Upper lobe of right lung (tissue), 1 donor: ENCODE measurements at places on chromosomes 7 and 10. TPM values are rescaled to one million over a fixed set of nuclear protein-coding genes. Genes with fewer than 3 reads are reported as not detected.

- no peaks in the 10 kb centered on the region for H3K4me1 ChIP-seq
- no peaks in the 10 kb centered on the region for H3K27me3 ChIP-seq
- no peak for DNase-seq
- no peaks in the 10 kb centered on the region for H3K36me3 ChIP-seq
These were observed 4.0 kb downstream of the RADIL start for GRCh38 chr7:4879396-4880081.

- no peaks in the 10 kb centered on the region for H3K4me1 ChIP-seq
- H3K27me3 ChIP-seq: no peaks in the 10 kb centered on the region
- H3K4me3 ChIP-seq: no peak overlapping the region
- peak; percentile 72 for DNase-seq
These were observed 129.3 kb downstream of the PKD1L1 start for GRCh38 chr7:47818796-47819606.

- peaks cover 1% of the 10 kb centered on the region for H3K27me3 ChIP-seq
- no peaks in the 10 kb centered on the region for H3K36me3 ChIP-seq
- DNase-seq: no peak
- peak overlapping the region; percentile 11 for H3K27ac ChIP-seq
- H3K4me3 ChIP-seq: peak overlapping the region; percentile 72
- peaks cover 10% of the 10 kb centered on the region for H3K4me1 ChIP-seq
These were observed 20.5 kb upstream of the CFAP46 start for GRCh38 chr10:132962623-132963429.

- no peaks in the 10 kb centered on the region for H3K36me3 ChIP-seq
- H3K4me1 ChIP-seq: peaks cover 3% of the 10 kb centered on the region
- H3K27me3 ChIP-seq: no peaks in the 10 kb centered on the region
These were observed 32.8 kb downstream of the INPP5F start for GRCh38 chr10:119758448-119759195.

- H3K27me3 ChIP-seq: no peaks in the 10 kb centered on the region
- no peak for DNase-seq
- no peak overlapping the region for H3K27ac ChIP-seq
- no peak overlapping the region for H3K4me3 ChIP-seq
These were observed 147.6 kb upstream of the C7orf33 start for GRCh38 chr7:148442933-148443332.

DNA sequence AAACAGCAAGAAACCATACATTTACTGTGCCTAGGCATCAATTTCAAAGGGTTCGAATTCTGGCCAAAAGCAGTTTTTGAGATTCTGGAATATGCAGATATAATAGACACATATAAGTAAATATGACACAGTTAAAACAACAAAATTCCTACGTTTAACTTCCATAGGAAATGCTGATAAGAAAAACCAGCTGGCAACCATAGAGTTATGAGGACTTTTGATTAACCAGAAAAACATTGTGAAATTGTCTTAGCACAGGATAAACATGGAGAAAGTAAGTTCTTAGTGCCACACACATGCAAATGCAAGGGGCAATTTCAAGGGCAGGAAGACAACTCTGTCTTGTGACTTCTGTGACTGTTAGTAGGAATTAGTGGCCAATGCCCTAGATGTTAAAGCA is 702.1 kb downstream of the TNS3 start:
- no peak overlapping the region for H3K4me3 ChIP-seq
- no peaks in the 10 kb centered on the region for H3K36me3 ChIP-seq
- DNase-seq: no peak
- no peaks in the 10 kb centered on the region for H3K27me3 ChIP-seq
- no peak overlapping the region for H3K27ac ChIP-seq
- H3K4me1 ChIP-seq: no peaks in the 10 kb centered on the region

DNA sequence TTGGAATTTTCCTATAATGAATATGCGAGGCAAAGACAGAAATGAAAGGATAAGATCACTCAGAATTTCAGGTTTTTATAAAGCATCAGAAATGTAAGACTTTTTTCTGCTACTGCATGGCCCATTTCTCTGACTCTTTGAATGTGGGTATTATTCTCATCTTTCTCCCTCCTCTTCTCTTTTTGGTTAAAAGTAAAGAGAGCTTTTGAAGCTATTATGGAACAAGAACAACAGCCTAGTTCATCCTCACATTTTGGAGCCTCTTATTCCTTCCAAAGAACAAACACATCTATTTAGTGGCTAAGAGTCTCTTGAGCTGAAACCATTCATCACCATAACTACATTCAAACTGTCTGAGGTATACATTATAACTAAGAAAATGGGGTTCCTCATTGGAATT is 19.4 kb upstream of the ATRNL1 start:
- H3K27ac ChIP-seq: no peak overlapping the region
- H3K4me1 ChIP-seq: no peaks in the 10 kb centered on the region
- no peaks in the 10 kb centered on the region for H3K27me3 ChIP-seq
- H3K36me3 ChIP-seq: no peaks in the 10 kb centered on the region
- no peak for DNase-seq

DNA sequence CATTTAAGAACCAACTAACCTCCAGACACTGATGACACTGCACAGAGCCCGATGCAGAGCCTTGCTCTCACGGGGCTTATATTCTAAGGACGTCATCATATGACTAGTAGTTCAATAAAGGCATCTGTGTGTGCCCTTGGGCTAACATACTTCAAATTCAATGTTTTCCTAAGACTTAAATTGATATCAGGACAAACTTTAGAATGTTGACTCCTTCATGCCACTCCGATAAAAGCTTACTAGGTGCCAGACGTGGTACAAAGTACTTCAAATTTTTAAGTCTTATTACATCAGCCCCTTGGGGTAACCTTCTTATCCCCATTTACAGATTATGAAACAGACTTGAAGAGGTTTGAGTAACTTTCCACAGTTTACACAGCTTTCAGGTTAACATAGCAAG is 191.1 kb upstream of the PLXNA4 start:
- no peak for DNase-seq
- no peaks in the 10 kb centered on the region for H3K36me3 ChIP-seq
- no peaks in the 10 kb centered on the region for H3K4me1 ChIP-seq
- H3K27me3 ChIP-seq: no peaks in the 10 kb centered on the region
- H3K27ac ChIP-seq: no peak overlapping the region
- no peak overlapping the region for H3K4me3 ChIP-seq

- H3K4me3 ChIP-seq: peak within 1 kb of the TSS; percentile 44
- peaks cover 7% of the 10 kb centered on the region for H3K4me1 ChIP-seq
- H3K36me3 ChIP-seq: no peaks in the 10 kb centered on the region
- peaks cover 32% of the 10 kb centered on the region for H3K27me3 ChIP-seq
- peak; percentile 68 for DNase-seq
These were observed at the start of gene CNNM1 for GRCh38 chr10:99329304-99329553. TSS of gene CNNM1 (plus strand) at chr10:99329356. CDS start at chr10:99329388, 32 bp downstream.

- no peaks in the 10 kb centered on the region for H3K36me3 ChIP-seq
- peak; percentile 91 for DNase-seq
- H3K4me1 ChIP-seq: no peaks in the 10 kb centered on the region
- H3K27me3 ChIP-seq: no peaks in the 10 kb centered on the region
- no peak overlapping the region for H3K27ac ChIP-seq
- H3K4me3 ChIP-seq: no peak overlapping the region
These were observed 98.3 kb downstream of the FOXL3 start for GRCh38 chr7:388023-388960.

- no peaks in the 10 kb centered on the region for H3K4me1 ChIP-seq
- H3K36me3 ChIP-seq: no peaks in the 10 kb centered on the region
- H3K27ac ChIP-seq: no peak overlapping the region
- H3K27me3 ChIP-seq: no peaks in the 10 kb centered on the region
- no peak overlapping the region for H3K4me3 ChIP-seq
- DNase-seq: no peak
These were observed 87.2 kb upstream of the LRRTM3 start for GRCh38 chr10:66838656-66839055.

GRCh38 chr7:151168003-151168786 is 701 bp upstream of the GBX1 start:
- H3K27ac ChIP-seq: no peak overlapping the region
- peaks cover 64% of the 10 kb centered on the region for H3K27me3 ChIP-seq
- no peaks in the 10 kb centered on the region for H3K36me3 ChIP-seq
- DNase-seq: peak; percentile 70
- H3K4me3 ChIP-seq: peak overlapping the region; percentile 47
- H3K4me1 ChIP-seq: peaks cover 8% of the 10 kb centered on the region

GRCh38 chr7:133358708-133359107 is 105.8 kb downstream of the EXOC4 start:
- no peak for DNase-seq
- H3K27ac ChIP-seq: no peak overlapping the region
- H3K4me1 ChIP-seq: no peaks in the 10 kb centered on the region

DNA sequence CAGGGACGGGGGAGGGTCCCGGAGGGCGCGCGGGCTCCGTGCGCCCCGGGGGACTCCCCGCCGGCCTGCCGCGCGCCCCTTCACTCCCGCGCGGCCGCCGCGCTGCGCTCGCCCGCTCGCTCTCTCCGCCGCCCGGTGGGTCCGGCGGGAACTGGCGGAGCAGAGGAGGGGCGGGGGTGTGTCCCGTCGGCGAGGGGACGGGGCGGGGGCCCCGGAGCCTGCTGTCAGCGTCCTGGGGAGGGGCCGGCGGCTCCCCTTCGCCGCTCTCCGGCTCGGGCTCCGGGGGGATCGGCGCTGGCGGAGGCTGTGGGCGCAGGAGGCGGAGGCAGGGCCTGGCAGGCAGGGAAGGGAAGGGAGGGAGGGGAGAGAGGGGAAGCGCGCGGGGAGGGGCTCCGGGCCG is at the start of gene SH3PXD2A:
Gene SH3PXD2A, minus strand, starts transcription at position 153 of the 400 bp plus-strand sequence. CDS start 310 bp downstream, outside the sequence.
- no peaks in the 10 kb centered on the region for H3K36me3 ChIP-seq
- H3K27ac ChIP-seq: peak within 1 kb of the TSS; percentile 65
- peaks cover 39% of the 10 kb centered on the region for H3K4me1 ChIP-seq
- no peaks in the 10 kb centered on the region for H3K27me3 ChIP-seq

GRCh38 chr7:150610233-150610632 is 22.0 kb downstream of the GIMAP6 start:
- no peak overlapping the region for H3K27ac ChIP-seq
- H3K4me1 ChIP-seq: no peaks in the 10 kb centered on the region
- H3K4me3 ChIP-seq: no peak overlapping the region
- H3K36me3 ChIP-seq: no peaks in the 10 kb centered on the region
- DNase-seq: no peak

- no peaks in the 10 kb centered on the region for H3K4me1 ChIP-seq
- H3K27me3 ChIP-seq: no peaks in the 10 kb centered on the region
- no peaks in the 10 kb centered on the region for H3K36me3 ChIP-seq
- no peak for DNase-seq
- no peak overlapping the region for H3K4me3 ChIP-seq
These were observed 76.8 kb upstream of the FAM180A start for GRCh38 chr7:135825406-135825805.

GRCh38 chr7:44045226-44046014 is 918 bp downstream of the DBNL start:
- peak overlapping the region; percentile 96 for H3K27ac ChIP-seq
- H3K36me3 ChIP-seq: peaks cover 26% of the 10 kb centered on the region
- DNase-seq: peak; percentile 36
- H3K4me3 ChIP-seq: peak overlapping the region; percentile 95
- peaks cover 29% of the 10 kb centered on the region for H3K4me1 ChIP-seq
- no peaks in the 10 kb centered on the region for H3K27me3 ChIP-seq

DNA sequence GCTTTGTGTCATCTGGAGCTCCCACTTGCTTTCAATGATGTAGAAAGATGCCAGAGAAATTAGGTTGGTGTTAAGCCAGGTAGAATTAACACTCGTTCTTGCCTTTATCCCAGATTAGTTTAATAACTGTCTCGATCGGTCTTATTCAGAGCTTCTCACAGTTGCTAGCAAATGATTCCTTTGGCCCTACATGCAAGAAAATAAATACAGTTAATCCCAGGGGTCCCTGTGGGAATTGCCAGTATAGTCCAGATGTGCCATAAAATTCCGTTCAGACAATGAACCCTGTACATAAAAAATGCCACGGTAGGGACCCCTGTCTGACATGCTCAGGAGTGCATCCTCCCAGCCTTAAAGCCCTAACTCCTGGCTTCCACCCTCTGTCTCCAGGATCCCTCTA is 207.5 kb downstream of the ARHGAP12 start:
- no peak for DNase-seq
- H3K27me3 ChIP-seq: no peaks in the 10 kb centered on the region
- H3K4me1 ChIP-seq: no peaks in the 10 kb centered on the region
- no peak overlapping the region for H3K27ac ChIP-seq
- H3K4me3 ChIP-seq: no peak overlapping the region
- H3K36me3 ChIP-seq: no peaks in the 10 kb centered on the region

- H3K4me3 ChIP-seq: no peak overlapping the region
- H3K27me3 ChIP-seq: peaks cover 3% of the 10 kb centered on the region
- no peak overlapping the region for H3K27ac ChIP-seq
- H3K4me1 ChIP-seq: no peaks in the 10 kb centered on the region
- no peak for DNase-seq
These were observed 9.2 kb downstream of the ZNF488 start for GRCh38 chr10:47374611-47375536.

DNA sequence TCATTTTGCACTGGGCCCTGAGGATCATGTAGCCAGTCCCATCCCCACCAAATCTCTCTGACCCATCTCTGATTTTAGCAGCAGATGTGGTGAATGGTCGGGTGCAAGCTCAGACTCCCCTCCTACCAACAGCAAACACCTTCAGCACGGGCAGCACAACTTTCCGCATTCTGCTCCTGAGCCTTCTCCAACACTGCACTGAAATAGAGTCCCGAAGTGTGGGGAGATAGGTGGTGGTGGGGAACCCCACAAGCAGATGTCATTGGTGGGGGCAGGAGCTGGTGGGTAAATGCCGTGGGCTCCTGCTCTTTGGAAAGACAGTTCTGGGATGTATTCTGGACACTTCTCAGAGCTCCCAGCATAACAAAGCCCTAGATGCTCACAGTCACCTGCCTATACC is 9.6 kb upstream of the CTBP2 start:
- no peak for DNase-seq
- no peaks in the 10 kb centered on the region for H3K4me1 ChIP-seq
- peaks cover 4% of the 10 kb centered on the region for H3K27me3 ChIP-seq

GRCh38 chr7:16688249-16688648 is 42.3 kb downstream of the BZW2 start:
- H3K4me1 ChIP-seq: no peaks in the 10 kb centered on the region
- no peak for DNase-seq
- H3K27ac ChIP-seq: no peak overlapping the region
- H3K4me3 ChIP-seq: no peak overlapping the region

DNA sequence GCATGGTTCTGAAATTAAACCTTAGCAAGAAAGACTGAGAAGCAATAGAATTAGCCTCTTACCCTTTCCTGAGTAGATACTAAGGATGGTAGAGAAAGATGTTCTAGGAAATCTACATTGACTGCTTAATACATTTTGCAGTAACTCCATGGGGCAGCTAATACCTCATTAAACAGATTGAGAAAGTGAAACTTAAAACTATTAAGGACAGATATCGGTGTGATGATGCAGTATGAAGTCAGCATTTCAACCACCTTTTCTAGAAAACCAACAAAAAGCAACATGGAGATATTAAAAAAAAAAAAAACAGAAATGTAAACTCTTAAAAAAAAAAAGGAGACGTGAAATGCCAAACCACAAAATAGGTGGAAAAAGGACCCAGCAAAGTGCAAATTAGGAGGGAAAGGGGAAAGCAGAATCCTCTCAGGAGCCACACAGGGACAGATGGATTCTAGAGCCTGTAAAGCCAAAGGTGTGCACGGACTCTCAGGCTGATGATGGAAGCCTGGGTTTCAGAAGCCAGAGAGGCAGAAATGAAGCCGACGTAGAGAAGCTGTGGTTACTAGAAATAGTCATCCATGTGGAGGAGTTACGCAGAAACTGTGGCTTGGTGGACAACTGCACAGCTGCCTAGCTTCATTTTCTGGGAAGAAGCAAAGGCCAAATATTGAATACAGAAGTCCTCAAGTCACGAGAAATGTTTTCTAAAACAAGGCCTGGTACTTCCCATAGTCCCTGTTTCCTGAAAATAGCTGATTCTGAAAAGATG is 38.1 kb upstream of the GPR141 start:
- H3K27ac ChIP-seq: peak overlapping the region; percentile 3
- H3K4me1 ChIP-seq: no peaks in the 10 kb centered on the region
- no peak for DNase-seq
- no peak overlapping the region for H3K4me3 ChIP-seq

Gene C10orf62
- total RNA-seq: not detected

Gene TMEM270
- total RNA-seq: not detected

Gene OGDH
- total RNA-seq: 157 TPM

Gene INHBA
- total RNA-seq: 70.2 TPM
